ENCODE measurements at places on chromosomes 12 and 14. TPM values are rescaled to one million over a fixed set of nuclear protein-coding genes. Genes with fewer than 3 reads are reported as not detected.
A peak's percentile ranks its signal among the peaks of the same experiment; 100 is the strongest.

Gene MSRB3
- total RNA-seq, result 2.8 TPM

DNA sequence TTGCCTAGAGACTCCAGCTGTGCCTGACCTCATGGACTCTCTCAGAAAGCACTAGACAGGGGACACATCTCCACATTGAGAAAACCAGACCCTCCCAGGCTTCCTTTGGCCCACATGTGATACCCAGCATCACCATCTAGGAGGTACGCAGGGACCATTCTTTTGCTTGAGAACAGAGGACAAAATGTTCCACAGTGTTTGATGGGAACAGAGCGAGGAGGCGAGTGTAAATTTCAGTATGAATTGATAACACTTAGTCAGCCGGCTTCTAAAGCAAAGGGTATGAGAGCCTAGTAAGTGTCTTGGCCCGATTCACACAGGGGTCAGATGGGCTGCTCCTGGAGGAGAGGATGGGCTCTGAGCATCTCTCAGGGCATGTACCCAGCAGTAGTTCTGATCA is 1052.4 kb downstream of the BCL11B start:
- no peak for DNase-seq

Gene PIANP
- total RNA-seq, result 0.42 TPM

DNA sequence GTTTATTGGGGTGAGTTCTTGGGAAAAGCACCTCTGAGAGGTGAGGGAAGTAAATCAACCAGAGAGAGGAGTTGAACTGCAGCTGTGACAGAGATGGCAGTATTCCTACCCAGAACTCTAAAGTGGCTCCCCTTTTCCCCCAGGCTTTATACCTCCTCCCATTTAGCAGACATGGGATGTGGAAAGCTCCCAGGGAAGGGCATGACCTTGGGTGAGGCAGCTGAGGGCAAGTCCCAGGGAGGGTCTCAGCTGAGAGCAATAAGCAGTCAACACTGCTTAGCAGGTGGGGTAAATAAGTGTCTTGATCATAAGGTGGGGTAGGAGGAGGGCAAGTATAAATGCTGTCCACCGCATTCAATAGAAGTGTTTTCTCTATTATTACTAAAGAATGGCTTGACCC is 143.0 kb downstream of the AKAP6 start:
- DNase-seq, result no peak

GRCh38 chr14:77950371-77951063 is 150.6 kb downstream of the ADCK1 start:
- DNase-seq, result no peak

DNA sequence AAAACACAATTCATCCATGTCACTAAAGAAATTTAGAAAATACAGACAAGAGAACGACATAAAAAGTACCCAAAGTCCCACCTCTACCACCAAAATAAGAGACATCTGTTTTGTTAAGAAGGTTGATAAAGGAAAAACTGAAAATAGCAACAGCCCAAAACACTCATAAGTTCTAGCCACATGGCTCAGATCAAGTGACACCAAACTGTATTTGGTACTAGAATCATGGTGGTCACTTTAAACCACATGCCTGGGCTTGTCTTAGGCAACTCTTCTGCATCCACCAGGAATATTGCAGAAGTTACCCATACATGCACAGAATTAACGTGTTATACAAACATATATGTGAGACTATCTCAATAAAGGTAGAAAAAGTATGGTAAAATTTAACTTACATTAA is 78.2 kb upstream of the GTF2A1 start:
- no peak for DNase-seq

Gene MUCL1
- not detected for total RNA-seq

- no peak for DNase-seq
Observed at GRCh38 chr12:46386360-46386867, 13.8 kb upstream of the SLC38A2 start.

DNA sequence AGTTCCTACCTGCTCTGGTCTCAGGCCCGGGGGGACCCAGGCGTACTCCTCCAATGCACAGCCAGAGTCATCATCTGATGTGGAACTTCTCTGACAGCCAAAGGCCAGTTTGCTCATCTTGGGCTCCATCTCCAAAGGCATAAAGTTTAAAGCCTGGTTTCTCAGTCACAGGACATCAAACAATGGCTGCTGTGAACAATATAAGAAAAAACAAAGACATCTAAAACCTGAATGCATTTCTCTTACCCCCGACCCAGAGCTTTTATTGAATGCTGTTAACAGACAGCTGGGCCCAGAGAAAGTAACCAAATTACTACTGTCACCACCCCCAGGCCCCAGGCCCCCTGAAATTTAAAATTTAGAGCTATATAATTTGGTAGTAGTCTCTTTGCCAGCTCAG is 117.2 kb downstream of the PRICKLE1 start:
- no peak for DNase-seq

GRCh38 chr14:55957950-55958349 is 160.3 kb upstream of the PELI2 start:
- peak; percentile 46 for DNase-seq

- no peak for DNase-seq
Observed at GRCh38 chr12:105358789-105359188, 28.3 kb downstream of the C12orf75 start.

- DNase-seq, result peak; percentile 91
Observed at GRCh38 chr12:54579696-54580333, 8.6 kb downstream of the PPP1R1A start.
